Left ventricle myocardium inferior (tissue), 1 donor: ENCODE measurements at places on chromosomes 16 and 17.

- no peak for DNase-seq
Observed at GRCh38 chr16:23877107-23878070, 41.6 kb downstream of the PRKCB start.

GRCh38 chr17:41004397-41004796, 4.5 kb downstream of the KRTAP3-1 start:
- no peak for DNase-seq

DNA sequence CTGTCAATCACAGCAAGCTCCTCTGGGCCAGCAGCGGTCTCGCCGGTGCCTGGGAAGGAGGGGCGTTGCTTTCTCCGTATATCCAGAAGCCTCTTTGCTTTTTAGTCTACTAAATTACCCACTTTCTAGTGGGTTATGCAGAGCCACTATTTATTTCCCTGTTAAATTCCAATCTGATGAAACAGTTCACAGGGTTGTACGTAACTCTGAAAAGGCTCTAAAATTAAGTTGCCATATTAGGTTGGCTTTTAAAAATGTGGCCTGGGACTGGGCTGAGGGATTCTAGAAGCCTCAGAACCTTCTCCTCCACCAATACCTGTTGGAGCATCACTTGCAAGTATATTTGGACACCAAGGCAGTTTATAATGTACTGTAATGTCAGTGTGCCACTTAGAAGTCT, 27.2 kb downstream of the MARCHF10 start:
- no peak for DNase-seq

DNA sequence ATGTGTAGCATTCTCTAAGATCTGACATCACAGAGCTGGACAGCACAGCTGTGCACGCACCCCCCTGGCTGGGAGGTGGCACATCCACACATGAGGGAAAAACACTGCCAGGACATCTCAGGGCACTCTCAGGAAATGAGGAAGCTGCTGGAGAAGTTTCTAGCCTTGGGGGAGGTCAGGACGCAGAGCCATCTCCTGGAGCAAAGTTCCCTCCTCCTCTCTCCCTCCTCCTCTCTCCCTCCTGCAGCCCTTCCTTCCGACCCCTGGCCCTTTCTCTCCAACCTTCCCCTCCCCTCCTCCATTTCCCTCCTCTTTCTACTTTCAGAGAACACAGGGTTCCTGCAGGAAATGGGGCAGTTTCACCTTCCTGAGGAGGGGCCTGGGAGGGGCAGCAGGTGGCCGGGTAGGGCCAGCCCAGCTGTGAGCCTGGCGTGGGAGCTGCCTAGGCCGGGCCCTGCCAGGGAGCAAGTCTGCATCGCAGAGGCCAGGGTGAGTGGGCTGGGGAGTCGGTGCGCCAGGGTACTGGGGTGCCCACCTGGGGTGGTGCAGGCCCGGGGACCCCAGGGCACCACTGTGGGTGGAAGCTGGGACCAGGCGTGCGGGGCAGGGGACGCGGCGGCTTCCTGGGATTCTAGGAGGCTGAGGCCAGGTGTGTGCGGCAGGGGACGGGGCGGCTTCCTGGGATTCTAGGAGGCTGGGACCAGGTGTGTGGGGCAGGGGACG, at the start of gene DPEP1:
Gene DPEP1 (plus strand): TSS at position 412 of the 723 bp plus-strand sequence. CDS start 16,769 bp downstream, outside the sequence.
- DNase-seq = no peak

- DNase-seq = no peak
Observed at GRCh38 chr17:30165960-30166359, 49.3 kb downstream of the NSRP1 start.

GRCh38 chr17:51010173-51010675, 110.4 kb downstream of the SPAG9 start:
- DNase-seq = no peak

- DNase-seq = no peak
Observed at GRCh38 chr16:49980166-49980565, 44.9 kb upstream of the CNEP1R1 start.

GRCh38 chr17:55818451-55819375, 67.9 kb downstream of the PCTP start:
- no peak for DNase-seq

DNA sequence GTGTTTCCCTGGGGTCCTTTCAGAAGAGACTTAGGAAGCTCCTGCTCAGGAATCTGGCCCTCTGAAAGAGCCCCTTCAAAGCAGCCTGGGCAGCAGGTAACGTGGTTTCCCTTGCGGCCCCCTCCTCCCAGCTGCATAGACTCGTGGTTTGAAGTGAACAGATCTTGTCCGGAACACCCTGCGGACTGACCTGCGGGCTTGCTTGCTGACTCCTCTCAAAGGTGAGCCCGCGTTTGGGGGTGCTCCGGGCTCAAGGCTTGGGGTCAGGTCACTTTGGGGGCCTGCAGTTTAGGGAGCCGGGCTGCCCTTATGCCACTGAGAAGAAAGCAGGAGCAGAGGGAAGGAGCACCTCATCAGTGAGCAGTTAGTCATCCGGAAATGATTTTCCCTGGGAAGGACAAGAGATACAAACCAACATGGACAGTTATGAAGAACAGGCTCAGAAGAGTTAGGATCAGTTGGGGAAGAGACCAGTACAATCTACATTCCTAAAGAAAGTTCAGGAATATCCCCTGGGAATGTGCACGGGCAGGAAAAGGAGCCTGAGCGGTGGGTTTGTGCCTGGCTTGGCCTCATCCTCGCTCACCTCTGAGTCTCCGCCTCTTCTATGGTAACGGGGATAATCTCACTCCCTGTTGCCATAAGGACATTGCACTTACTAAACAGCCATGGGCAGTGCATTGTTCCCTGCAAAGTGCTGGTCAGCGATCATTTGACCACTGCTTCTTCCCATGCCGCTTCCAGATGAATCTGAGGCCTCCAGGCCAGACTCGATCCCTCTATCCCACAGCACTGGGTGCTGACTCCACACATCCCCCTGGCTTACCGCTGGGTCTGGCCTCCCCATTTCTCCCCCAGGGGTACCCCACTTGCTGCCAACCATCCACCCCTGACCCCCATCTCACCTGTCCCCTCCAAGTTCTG, 10.0 kb downstream of the LDHD start:
- no peak for DNase-seq

- no peak for DNase-seq
Observed at GRCh38 chr17:67959510-67959909, 36.8 kb downstream of the C17orf58 start.

DNA sequence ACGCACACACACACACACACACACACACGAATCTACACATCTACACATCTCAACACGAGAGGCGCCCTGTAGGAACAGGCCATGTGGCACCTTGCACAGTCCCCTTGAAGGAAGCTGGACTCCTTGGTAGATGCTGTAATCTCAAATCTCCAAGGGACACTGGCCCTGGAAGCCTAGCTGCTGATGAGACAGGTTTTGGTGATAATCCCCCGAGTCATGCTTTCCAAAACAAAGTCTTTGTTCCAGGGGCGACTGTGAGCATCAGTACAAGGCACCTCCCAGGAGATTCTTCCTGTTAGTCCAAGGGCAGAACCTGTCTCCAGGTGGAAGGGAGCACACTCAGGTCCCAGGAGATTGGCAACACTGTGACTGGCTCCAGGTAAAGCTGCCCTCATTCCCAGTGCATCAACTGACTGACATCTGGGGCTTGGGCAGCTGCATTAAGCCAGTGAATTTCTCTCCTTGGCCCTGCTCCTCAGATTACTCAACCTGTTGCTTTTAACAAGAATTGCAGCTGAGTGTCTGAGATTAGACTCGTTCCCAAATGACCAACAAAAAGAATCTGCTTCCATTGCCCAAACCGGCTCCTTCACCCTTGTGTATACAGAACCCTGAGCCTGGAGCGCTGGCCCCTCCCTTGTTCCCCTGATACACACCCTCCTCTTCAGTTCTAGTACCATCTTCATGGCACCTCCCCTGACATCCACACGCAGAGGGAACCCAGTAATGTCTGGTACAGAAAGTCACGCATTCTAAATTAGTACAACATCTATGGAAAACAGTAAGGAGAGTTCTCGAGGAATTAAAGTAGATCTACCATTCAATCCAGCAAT, 13.9 kb upstream of the TNRC6C start:
- no peak for DNase-seq

DNA sequence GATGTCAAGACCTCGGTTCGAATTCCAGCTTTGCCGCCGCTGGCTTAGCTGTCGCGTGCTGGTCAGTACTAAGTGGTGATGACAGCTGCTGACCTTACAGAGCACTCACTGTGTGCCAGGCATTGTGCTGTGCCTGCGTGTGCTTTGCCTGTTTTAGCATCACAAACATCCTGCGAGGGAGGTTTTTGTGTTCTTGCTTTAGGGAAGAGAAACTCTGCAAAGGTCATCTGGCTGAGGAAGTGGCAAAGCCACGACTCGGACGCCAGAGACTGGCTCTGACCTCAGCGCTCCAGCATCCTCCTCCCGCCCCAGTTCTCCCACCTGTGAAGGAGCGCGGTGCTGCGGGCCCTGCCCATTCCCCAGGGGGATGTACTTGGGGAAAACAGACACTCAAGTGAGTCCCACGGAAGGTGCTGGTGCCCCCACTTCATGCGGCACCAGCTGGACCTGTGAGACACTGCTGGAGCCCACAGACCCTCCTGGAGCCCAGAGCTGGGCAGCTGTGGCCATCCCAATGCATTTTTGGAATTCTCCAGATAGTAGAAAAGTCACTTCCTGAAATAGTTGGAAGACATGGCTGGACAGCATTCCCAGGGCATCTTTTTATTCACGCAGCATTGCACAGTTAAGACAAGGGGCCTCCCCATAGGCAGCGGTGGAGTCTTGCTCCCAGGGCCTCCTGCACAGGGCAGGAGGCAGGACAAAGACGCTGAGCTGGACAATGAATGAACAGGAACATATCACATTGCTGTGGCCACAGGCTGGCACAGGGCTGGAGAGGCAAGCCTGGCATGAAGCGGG, 20.0 kb upstream of the HERPUD1 start:
- DNase-seq = peak; percentile 23

DNA sequence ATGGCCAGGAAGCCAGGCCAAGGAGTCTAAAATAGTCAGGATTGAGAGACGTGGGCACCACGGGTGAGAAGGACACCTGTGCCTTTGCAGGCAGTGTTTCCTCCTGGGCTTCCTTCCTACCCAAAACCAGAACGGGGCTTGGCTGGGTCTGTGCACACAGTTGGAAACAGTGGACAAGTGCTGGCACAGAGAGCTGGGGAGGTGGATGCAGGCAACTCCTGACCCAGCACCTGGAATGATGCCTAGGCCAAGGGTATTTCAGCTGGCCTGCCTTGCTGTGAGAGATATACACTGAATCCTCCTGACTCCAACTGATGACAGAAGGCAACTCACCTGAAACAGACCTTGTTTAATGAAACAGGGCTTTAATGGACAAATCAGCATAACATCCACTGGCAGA, 186.2 kb downstream of the SLC39A11 start:
- no peak for DNase-seq

- no peak for DNase-seq
Observed at GRCh38 chr16:74868501-74868900, 93.9 kb upstream of the FA2H start.

DNA sequence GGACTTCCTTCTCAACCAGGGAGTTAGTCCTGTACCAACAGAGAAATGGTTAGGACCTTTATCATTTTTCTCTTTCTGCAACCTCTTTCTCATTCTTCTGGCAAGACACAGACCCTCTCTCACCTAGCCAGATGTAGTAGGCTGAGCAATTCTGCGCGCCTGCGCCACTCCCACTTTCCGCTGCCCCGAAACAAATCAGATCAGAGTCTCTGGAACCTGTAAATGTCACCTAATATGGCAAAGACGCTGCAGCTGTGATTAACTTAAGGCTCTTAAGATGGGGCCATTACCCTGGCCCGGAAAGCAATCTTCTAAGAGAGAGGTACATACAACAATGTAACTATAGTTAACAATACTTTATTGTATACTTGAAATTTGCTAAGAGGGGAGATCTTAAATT, 94.3 kb upstream of the ASIC2 start:
- DNase-seq = no peak

DNA sequence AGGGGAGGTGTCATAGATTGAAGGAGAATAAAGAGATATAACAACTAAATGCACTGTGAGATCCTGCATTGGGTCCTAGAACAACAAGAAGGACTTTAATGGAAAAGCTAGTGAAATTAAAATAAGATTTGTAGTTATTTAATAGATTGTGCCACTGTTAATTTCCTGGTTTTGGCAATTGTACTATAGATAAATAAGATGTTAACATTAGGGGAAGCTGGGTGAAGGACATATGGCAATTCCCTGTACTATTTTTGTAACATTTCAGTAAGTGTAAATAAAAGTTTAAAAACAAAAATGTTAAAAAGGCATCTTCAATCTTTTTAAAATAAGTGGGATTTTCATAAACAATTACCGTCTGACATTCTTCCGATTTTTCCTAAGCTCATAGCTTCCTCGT, 258.4 kb upstream of the AXIN2 start:
- DNase-seq = no peak

GRCh38 chr17:67258821-67259468, 13.9 kb upstream of the HELZ start:
- DNase-seq = no peak

GRCh38 chr16:87056083-87056482, 261.1 kb downstream of the C16orf95 start:
- DNase-seq = no peak

GRCh38 chr17:54239291-54239690, 416.6 kb downstream of the KIF2B start:
- DNase-seq = no peak

DNA sequence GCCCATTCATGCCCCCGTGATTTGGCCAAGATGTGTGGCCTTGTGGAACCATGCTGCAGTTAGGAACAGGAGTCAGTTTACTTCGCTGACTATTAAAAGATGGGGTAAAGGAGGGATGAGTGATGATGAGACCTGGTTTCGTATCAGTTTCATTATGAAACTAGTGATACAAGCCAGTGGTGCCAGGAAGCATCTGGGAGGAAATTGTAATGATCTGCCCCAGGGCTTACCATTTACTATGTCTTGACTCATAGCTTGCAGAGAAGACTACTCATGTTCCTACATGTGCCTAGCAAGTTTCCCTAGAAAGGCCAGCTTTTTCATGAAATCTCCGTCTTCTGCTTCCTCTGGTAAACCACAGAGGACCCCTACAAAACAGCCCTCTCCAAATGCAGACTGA, 23.2 kb downstream of the CDH3 start:
- DNase-seq = no peak

- no peak for DNase-seq
Observed at GRCh38 chr16:12412890-12413289, 390.8 kb downstream of the CPPED1 start.

- DNase-seq = no peak
Observed at GRCh38 chr16:5349101-5349500, 251.5 kb upstream of the EEF2KMT start.

GRCh38 chr17:44198721-44199552, 747 bp downstream of the ATXN7L3 start:
- peak; percentile 67 for DNase-seq

GRCh38 chr16:13936596-13937081, 16.7 kb downstream of the ERCC4 start:
- no peak for DNase-seq

- no peak for DNase-seq
Observed at GRCh38 chr17:78917451-78918275, 7.5 kb downstream of the TIMP2 start.

- DNase-seq = no peak
Observed at GRCh38 chr16:80198311-80199299, 342.2 kb upstream of the DYNLRB2 start.

GRCh38 chr16:64469906-64470702, 651.8 kb downstream of the CDH11 start:
- DNase-seq = peak; percentile 28

- no peak for DNase-seq
Observed at GRCh38 chr17:51391982-51392654, 131.8 kb downstream of the UTP18 start.

GRCh38 chr17:27896701-27897100, 3.5 kb upstream of the LYRM9 start:
- no peak for DNase-seq
